Naive thymus-derived CD8-positive, alpha-beta T cell (primary cell): ENCODE measurements at places on chromosomes 3 and 15. TPM values are rescaled to one million over a fixed set of nuclear protein-coding genes. Genes with fewer than 3 reads are reported as not detected.

GRCh38 chr15:44159492-44159891, 35.6 kb downstream of the FRMD5 start:
- no peak overlapping the region for H3K27ac ChIP-seq
- peaks cover 22% of the 10 kb centered on the region for H3K27me3 ChIP-seq
- no peak for DNase-seq
- H3K36me3 ChIP-seq: no peaks in the 10 kb centered on the region
- H3K4me1 ChIP-seq: no peaks in the 10 kb centered on the region
- H3K4me3 ChIP-seq: no peak overlapping the region

DNA sequence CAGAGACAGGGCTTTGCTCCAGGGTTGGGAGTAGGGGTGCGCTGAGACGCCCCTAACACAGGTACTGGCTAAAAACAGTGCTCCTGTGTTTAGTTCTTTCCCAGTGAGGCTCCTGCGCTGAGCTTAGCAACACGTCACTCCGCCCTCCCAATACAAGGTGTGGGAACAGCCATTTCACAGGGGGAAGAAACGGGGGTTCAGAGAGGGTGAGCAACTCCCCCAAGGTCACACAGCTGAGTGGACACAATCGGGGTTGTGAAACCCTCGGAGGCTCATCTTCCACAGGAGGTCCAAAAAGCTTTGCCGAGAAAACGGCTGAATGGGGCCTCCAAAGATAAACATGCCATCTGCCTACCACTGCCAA, 628 bp downstream of the PRRT3 start:
- H3K36me3 ChIP-seq: no peaks in the 10 kb centered on the region
- H3K27me3 ChIP-seq: no peaks in the 10 kb centered on the region
- H3K4me3 ChIP-seq: peak overlapping the region; percentile 90
- H3K4me1 ChIP-seq: peaks cover 20% of the 10 kb centered on the region

DNA sequence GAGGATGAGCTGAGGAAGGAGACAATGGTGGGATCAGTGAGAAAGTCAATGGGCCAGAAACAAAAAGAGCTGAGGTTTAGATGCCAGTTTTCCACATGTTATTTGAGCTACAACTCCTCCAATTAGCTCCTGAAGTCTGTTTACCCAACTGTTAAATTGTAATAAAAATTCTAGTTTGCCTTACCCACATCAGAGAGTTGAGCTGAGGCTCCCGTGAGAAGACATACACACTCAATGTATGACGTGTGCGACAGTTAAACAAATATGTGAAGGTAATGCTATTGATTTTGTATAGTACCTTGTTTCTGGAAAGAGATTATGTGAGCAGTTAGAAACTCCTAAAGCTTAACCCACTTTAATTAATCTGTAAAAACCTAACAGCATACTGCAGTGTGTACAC, 318.1 kb upstream of the GRM7 start:
- no peaks in the 10 kb centered on the region for H3K4me1 ChIP-seq
- no peak for DNase-seq
- no peak overlapping the region for H3K4me3 ChIP-seq
- no peaks in the 10 kb centered on the region for H3K36me3 ChIP-seq
- H3K27ac ChIP-seq: no peak overlapping the region

DNA sequence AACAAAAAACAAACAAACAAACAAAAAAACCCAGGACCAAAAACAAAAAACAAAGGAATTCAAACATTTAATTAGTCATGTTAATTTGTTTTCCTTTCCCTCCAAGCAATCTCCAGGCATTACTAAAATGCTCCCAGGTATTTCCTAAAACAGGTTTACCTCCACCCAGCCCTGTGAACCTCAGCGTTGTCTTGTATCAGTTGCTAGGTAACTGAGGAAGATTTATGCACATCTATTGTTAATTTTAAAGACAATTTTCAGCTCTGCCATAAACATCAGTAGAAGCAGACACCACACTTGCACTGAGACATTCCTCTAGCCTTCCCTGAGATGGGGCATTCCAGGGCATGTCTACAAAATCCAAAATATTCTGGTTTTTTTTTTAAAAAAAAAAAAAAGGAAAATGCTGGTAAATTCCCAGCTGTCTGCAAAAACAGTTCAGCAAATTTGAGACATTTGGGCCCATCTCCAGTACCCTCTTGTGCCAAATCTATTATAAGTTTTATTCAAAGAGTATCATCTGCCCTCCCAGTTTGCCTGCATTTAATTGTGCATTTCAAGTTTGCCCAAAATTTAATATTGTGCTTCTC, 227.6 kb downstream of the ADAMTS9 start:
- H3K4me1 ChIP-seq: peaks cover 3% of the 10 kb centered on the region
- H3K27ac ChIP-seq: no peak overlapping the region
- no peak overlapping the region for H3K4me3 ChIP-seq
- H3K27me3 ChIP-seq: peaks cover 9% of the 10 kb centered on the region

- H3K36me3 ChIP-seq: peaks cover 17% of the 10 kb centered on the region
- H3K4me3 ChIP-seq: no peak overlapping the region
- no peak overlapping the region for H3K27ac ChIP-seq
- no peak for DNase-seq
- H3K4me1 ChIP-seq: peaks cover 20% of the 10 kb centered on the region
- peaks cover 2% of the 10 kb centered on the region for H3K27me3 ChIP-seq
These were observed 107.1 kb downstream of the ZMAT3 start for GRCh38 chr3:178964551-178964950.

ARHGEF26 gene
- 0.13 TPM for polyA plus RNA-seq

CISH gene
- 135 TPM for polyA plus RNA-seq

MTHFS gene
- 82.6 TPM for polyA plus RNA-seq
